ENCODE measurements at places on chromosomes 4 and X.
A peak's percentile ranks its signal among the peaks of the same experiment; 100 is the strongest.

DNA sequence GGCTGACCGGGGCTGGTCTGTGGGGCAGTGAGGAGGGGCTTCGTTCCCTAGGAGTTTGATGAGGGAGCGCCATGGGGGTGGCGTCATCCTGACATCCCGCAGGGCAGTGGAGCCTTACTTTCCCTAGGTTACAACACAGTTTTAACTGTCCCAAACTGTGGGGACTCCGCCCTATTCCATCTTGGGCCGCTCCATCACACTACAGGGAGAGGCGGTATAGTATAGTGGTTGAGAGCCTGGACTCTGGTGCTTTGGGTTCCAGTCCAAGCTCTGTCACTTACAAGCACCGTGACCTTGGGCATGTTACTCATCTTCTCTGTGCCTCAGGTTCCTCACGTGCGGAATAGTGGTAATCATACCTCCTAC lies 44.2 kb downstream of the ZNF185 start:
- no peak for DNase-seq

- peak; percentile 90 for DNase-seq
Observed at GRCh38 chrX:109537324-109537665, 651 bp downstream of the NXT2 start.

DNA sequence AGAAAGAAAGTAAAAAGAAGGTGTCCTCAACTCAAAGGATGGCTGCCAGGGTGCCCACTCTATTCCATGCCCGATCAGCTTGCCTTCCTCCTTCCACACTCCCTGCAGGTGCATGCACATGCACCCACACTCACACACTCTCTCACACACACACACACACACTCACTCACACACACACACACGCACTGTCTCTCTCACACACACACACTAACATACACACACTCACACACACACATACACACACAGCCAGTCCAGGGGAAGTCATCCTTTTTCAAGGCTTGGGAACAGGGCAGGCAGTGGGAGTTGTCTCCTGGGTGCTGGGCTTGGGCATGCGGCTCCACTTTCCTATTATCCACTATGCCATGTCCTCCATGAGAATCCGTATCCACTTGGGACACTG lies 50.4 kb downstream of the CRMP1 start:
- DNase-seq: no peak

GRCh38 chrX:68998716-68999115 lies 166.5 kb downstream of the PJA1 start:
- no peak for DNase-seq

GRCh38 chrX:79133904-79134303 lies 10.6 kb upstream of the GPR174 start:
- DNase-seq: no peak

- DNase-seq: no peak
Observed at GRCh38 chr4:182925298-182925757, 8.1 kb upstream of the DCTD start.

DNA sequence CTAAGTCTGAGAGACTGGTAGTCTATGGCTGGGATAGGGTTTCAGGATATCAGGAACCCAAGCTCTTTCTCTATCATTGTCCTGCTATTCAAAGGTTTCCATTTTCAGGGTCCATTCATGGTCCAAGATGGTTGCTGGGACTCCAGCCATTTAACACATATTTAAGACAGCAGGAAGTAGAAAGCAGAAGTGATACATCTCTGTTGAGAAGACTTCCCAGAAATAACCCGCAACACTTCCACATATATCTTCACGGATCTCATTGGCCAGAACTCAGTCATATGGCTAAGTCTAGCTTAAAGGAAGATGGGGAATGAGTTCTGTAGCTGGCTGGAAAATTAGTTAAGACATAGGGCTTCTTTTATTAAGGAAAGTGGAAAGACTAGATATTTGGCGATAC lies 23.8 kb downstream of the CTSO start:
- no peak for DNase-seq

GRCh38 chr4:106062452-106062875 lies 167.2 kb downstream of the NPNT start:
- DNase-seq: no peak

DNA sequence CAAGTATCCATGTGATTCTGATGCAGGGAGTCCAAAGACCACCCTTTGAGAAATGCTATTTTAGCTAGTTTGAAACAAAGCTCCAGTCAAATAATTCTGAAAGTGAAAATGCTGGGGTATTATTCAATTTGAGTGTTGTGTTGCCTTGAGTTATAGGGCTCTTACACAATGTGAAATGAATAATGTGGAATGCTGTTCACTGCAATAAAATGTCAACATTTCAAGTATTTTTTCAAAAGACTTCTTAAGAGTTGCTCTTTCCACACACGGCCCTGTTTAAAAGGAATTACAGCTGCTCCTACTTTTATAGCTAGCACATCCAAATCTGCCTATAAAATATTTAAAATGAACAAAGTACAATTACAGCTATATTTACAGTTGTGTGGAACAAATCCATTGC lies 27.5 kb upstream of the PLS3 start:
- DNase-seq: no peak

GRCh38 chr4:32864713-32865351 lies 2144.7 kb downstream of the PCDH7 start:
- no peak for DNase-seq

DNA sequence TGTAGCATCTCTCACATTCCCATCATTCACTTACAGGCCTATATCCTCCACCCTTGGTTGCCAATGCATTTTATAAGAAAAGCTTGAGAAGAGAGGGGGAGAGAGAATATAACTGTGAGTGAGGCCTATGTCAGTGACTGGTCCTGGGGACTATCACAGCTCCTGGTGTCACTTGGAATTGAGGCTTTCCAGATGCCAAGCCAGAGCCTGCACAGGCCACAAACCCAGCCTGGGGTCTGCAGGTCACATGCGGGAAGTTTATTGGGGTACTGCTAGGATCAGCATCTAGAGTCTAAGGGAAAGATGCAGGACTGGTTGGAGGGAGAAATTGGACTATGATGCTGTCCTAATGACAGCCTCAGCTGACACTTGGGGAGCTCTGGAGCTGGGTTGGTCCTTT lies 47.6 kb downstream of the RTL5 start:
- no peak for DNase-seq

DNA sequence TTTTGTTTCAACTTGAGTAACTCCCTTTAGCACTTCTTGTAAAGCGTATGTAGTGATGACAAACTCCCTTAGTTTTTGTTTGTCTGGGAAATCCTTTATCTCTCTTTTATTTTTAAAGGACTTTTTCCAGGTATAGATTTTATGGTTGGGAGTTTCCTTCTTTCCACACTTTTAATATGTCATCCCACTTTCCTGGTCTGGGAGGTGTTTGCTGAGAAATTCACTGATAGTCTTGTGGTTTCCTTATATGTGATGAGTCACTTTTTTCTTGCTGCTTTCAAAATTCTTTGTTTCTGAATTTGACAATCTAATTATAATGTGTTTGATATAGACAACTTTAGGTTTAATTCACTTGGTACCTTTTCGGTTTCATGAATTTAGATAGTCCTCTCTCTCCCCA lies 353.9 kb downstream of the GPAT3 start:
- DNase-seq: no peak

GRCh38 chr4:56976283-56976836 lies 1.0 kb downstream of the NOA1 start:
- DNase-seq: no peak

Data from T47D (cell line).